Stimulated activated CD8-positive, alpha-beta memory T cell treated with anti-CD3 and anti-CD28 coated beads, Interleukin-12 subunit alpha, Interleukin-12 subunit beta, amount 100 ng/mL, for 4 hours (primary cell): ENCODE measurements at places on chromosomes 6 and 20.

DNA sequence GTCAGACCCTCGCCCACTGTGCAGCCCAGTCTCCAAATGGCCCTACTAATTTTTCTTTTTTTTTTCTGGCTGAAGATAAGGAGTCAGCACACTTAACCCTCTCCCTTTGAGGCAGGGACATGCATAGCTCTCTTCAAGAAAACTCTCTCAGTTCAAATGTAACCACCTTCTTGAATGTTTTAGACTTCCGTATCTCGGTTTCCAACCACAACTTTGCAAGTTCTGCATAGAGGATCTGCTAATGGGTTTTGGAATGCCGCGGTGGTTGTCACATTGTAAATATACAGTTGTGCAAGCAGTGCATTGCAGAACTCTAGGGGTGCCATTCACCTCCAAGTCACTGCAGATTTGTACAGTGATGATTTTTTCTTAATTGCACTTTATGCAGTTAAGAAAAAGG, 59.4 kb upstream of the SLC35B3 start:
- no peak for DNase-seq

DNA sequence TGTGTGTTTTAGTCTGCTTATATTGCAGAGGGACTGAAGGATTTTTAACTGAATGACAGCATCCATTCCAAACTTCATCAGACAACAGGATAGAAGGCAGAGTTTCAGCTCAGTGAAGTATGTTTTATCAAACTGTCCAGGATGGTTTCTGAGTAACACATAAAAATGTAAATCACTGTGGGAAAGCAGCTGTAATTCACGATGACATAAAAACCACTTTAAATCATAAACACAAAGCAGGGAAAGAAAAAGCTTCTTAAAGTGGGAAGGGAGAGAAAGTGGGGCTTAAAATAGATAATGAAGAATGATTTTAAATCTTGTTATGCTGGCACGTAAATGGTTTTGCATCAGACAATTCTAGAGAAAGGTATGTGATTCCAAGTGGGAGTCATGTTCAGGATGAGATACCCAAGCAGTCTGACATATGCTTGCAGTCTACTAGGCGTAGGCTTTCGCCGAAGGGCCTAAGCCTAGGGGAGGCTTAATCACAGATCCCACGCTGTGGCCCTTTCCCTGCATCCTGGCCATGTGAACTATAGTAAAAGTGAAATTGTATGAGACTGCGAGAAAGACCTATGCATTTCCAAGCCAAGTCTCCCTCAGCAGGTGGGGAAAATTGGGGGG, 610.6 kb downstream of the PRKN start:
- no peak for DNase-seq

DNA sequence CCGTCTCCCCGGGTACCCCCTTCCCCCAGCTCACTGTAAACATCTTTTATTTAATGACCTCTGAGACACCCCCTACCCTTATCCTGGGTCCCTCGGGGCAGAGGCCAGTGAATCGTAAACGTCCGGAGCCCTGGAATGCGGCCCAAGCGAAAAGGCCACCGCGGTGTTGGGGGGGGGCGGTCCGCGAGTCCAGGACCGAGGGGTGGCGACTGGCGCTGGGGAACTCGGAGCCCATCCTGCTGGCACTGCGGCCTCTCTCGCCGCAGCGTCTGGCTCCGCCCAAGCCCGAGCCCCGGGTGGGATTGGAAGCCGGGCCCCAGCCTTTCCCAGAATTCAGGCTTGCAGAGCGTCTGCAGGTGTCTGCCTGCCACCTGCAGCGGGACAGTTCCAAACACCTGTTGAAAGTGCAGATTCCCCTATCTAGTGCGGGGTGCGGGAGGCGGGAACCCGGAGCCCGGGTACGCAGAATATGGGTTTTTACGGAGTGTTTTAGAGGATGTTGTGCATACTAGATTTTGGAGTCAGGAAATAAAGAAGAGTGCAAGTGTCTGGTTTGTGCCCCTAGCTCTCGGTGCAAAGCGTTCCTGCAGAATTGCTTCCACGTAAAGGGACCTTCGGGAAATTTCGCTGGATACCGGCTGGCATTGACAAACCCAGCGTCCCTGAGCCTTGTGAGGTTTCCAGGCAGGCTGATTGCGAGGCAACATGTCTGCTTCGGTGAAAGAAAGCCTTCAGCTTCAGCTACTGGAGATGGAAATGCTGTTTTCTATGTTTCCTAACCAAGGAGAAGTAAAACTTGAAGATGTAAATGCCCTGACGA, 800 bp downstream of the RWDD2A start:
- peak; percentile 1 for DNase-seq

DNA sequence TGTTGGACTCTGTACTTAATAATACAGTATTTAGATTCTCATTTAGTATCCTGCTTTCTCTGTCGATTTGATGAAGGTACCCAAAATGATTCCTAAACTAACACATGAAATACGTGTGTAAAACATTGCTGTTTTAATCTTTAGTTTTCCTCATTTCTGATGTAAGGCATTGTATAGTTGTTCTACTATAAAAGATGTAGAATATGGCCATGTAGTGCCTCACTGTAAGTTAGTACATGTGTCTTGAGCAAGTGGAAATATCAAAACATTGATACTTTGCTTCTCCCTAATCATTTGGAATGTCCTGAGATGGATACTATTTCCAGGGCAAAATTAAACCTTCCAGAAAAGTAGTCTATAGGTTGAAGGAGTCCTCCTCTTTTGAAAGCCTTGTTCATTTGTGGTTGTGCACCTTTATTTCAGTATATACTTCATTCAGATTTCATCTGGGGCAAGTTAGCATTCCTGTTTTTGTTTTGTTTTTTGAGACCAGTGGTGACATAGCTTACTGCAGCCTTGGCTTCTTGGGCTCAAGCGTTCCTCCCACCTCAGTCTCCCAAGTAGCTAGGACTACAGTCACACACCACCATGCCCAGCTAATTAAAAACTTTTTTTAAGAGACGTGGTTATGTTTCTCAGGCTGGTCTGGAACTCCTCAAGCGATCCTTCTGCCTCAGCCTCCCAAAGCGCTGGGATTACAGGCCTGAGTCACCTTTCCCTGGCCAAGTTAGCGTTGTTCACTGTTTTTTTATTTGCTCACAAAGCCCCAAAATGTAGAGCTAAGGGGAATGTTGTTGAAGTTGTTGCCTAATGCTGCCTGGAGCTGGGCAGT, 11.6 kb downstream of the SRSF3 start:
- no peak for DNase-seq

- DNase-seq = no peak
Measured at GRCh38 chr6:68343901-68344300, 291.2 kb upstream of the ADGRB3 start.

DNA sequence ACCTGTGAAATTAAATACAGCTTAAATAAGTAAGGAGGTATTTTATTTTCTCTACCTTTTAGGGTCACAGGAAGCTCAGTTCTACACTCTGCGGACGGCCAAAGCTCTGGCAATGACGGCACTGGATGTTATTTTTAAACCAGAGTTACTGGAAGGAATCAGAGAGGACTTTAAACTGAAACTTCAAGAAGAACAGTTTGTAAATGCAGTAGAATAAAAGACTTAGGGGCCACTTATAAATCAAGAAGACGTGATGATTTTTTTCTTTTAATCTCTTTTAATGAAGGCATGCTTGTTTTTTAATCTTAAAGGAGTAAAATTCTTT, 16.2 kb downstream of the PM20D2 start:
- no peak for DNase-seq

DNA sequence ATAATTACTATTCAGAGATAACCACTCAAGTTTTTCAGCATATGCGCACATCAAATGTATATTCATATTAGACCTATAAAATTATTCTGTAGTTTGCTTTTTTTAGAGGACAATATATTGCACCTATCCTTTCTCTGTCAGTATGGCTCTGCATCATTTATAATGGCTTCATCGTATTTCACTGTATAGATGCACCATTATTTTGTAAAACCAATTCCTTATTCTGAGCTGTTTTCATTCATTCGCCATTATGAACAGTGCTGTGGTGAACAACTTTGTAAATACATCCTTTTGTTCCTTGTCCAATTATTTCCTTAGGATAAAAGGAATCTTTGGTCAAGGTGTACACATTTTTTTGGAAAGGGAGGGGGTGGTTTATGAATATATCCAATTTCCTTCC, 29.2 kb upstream of the BCAS4 start:
- no peak for DNase-seq

- DNase-seq = no peak
Measured at GRCh38 chr6:143005816-143006215, 54.9 kb upstream of the AIG1 start.

- DNase-seq = no peak
Measured at GRCh38 chr20:35443003-35443402, 5.0 kb upstream of the GDF5 start.

GRCh38 chr6:90065173-90065572, 170.9 kb downstream of the GJA10 start:
- DNase-seq = no peak

DNA sequence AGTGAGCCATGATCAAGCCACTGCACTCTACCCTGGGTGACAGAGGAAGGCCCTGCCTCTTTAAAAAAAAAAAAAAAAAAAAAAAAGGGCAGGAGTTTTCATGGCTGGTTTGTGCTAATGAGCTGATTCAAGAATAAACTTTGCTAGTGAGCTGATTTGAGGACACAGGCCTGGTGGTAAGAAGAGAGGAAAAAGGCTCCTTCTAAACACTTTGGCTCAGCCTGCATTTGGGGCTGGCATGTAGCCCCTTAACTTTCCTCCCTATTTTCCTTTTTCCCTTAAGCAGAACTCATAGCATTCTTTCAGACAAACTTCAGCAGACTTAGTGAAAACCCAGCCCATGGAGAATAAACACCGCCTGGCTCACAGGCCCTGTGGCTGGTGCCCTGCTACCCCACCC, 432.7 kb downstream of the PTPRT start:
- DNase-seq = no peak

GRCh38 chr20:21520702-21521595, 7.1 kb upstream of the NKX2-2 start:
- DNase-seq = no peak

- no peak for DNase-seq
Measured at GRCh38 chr6:158767709-158768108, 51.5 kb downstream of the EZR start.

DNA sequence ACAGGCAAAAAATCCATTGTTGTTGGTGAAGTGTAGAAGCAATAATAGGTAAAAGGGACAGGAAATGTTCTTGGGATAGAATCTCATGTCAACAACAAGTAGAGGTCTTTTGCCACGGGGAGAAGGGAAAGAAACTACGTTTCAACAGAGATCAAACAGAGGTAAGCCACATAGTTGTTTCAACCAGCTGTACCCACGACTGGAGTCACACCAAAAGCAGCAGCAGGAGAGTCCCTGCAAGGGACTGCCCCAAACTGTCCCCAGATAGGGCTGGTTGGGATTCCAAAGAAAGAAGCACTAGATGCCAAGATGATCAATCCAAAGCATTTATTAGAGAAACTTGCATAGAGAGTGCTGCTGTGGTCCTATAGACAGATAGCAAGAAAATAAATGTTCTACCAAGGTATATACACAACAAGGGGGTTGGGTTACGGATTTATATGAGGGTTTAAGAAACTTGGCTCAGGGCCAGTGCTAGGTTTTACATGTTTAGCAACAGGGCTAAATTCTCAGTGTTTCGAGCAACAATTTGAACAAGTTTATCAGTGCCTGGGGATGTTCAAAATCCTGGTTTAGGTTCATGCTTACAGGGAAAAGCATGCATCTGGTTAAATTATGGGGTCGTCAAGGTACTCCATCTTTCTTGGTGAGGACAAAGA, 466.5 kb downstream of the MMUT start:
- DNase-seq = no peak

DNA sequence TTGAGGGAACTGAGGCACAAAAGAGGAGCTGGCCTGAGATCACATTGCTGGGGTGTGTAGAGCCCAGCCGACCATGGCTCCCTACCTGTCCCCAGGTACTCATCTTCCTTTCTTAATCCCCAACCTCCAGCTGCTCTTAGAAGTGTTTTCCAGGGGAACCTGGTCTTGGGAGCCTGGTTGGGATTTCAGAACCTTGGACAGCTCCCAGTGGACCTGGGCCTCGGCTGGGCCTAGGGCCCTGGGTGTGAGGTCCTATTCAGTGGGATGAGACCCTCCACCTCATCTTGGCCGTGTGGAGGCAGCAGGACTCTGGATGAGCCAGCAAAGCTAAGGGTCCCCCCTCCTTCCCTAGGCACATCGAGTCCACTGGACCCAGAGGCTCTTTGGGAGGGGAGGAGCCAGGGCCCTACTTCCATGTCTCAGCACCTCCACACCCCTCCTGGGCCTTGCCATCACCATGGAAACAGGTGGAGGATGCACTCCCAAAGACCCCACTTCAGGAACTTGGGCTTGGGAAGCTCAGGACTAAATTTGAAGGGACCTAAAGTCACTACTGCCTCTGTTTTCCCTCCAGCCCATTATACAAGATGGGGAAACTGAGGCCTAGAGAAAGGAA, 38.5 kb downstream of the DLGAP4 start:
- DNase-seq = no peak

GRCh38 chr6:51738614-51739013, 348.8 kb downstream of the PKHD1 start:
- DNase-seq = no peak

DNA sequence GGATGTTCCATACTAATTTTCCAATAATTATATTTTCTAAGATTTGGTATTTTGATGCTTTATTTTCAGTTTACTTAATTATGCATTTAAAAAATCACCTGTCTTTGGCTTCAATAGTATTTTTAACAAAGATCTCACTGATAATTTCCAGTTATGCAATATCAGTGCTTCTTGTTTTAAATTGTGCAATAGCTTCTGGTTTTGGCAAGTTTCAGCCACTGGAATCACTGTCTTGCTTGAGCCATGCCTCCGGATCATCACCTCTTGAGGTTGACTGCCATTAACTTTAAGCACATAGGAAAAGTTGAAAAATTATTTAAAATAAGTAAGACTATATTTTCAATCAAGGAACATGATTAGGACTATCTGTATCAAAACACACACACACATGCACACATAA, 1242.1 kb downstream of the HACE1 start:
- no peak for DNase-seq

- no peak for DNase-seq
Measured at GRCh38 chr6:166379103-166379586, 3.6 kb downstream of the MPC1 start.

DNA sequence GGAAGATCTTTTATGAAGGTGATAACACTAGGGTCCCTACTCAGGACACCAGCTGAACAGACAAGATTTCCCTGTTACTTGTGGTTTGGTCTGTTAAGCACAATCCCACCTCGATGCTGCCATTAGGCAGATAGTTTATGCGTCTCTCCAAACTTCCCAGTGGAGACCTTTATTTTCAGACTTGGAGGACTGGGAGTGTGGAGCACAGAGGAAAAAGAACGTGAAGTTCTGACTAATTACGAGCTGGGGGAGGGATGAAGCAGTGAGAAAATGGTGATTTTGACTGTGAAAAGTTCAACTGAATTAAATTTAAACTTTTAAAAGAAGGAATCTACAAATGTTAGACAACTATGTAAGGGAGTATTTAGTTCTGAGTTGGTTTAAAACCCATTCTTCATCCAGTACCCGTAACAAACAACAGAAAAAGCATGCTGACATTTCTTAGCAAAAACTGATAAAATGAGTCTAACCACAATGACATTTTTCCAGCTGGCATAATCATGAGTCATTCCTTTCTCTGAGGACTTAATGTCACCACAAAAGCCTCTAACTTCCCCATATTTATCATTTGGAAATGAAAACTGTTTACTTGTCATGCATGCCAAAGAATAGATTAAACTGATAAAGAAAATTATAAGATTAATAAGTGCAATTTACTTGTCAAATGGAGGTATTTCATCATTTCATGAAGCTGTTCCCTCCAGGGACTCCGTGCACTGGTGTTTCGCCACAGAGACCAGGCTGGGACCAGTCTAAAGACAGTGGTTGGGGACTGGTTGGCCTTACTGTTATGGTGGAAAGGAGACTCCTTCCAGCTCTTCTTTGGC, 113.3 kb upstream of the SSTR4 start:
- DNase-seq = no peak
